Putamen (tissue), 1 donor: ENCODE measurements at places on chromosomes 1 and 21.

GRCh38 chr1:92480200-92480812, 6.4 kb downstream of the GFI1 start:
- DNase-seq = no peak

GRCh38 chr1:164456272-164456671, 102.7 kb upstream of the PBX1 start:
- no peak for DNase-seq

DNA sequence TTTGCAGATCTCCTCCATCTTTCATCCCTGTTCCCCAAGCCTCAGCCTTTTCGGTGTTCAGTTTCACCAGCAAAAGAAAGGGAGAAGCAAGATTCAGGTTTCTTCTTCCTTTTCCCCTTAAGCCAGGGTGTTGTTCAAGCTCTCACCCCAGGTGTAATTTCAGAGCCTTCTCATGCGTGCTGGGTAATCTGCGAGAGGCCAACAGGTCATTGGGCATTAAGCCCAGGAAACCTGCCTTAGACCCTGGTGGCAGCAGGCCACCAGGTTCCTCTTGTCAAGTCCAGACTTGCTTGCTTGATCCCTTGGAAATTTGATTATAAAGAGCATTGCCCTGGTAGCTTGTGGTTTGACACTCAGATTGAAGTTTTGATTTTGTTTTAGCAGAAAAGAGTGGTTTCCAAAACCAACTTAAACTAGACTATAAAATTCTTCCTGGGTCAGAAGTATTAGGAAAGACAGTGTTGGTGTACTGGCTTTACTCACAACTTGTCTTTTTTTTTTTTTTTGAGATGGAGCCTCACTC, 6.9 kb downstream of the AKR1A1 start:
- DNase-seq = no peak

DNA sequence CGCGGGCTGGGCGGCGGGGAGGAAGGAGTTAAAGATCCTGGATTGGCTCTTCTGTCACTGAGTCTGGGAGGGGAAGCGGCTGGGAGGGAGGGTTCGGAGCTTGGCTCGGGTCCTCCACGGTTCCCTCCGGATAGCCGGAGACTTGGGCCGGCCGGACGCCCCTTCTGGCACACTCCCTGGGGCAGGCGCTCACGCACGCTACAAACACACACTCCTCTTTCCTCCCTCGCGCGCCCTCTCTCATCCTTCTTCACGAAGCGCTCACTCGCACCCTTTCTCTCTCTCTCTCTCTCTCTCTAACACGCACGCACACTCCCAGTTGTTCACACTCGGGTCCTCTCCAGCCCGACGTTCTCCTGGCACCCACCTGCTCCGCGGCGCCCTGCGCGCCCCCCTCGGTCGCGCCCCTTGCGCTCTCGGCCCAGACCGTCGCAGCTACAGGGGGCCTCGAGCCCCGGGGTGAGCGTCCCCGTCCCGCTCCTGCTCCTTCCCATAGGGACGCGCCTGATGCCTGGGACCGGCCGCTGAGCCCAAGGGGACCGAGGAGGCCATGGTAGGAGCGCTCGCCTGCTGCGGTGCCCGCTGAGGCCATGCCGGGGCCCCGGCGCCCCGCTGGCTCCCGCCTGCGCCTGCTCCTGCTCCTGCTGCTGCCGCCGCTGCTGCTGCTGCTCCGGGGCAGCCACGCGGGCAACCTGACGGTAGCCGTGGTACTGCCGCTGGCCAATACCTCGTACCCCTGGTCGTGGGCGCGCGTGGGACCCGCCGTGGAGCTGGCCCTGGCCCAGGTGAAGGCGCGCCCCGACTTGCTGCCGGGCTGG, at the start of gene NPR1:
Gene NPR1, plus strand, starts transcription at position 170 of the 818 bp plus-strand sequence. Its CDS starts 421 bp downstream, at position 591.
- no peak for DNase-seq
